ENCODE measurements at places on chromosomes 5 and 9.

GRCh38 chr9:137070201-137070905 is at the start of gene SAPCD2:
Gene SAPCD2, minus strand, starts transcription at chr9:137070557. Its CDS starts 97 bp downstream, at chr9:137070460.
- DNase-seq: peak; percentile 84

- DNase-seq: no peak
Observed at GRCh38 chr9:75918909-75919308, 28.4 kb downstream of the PCSK5 start.

GRCh38 chr5:131633830-131634229 is 1.2 kb downstream of the RAPGEF6 start:
- no peak for DNase-seq

- DNase-seq: no peak
Observed at GRCh38 chr9:85541876-85542275, 199.9 kb downstream of the AGTPBP1 start.

- DNase-seq: no peak
Observed at GRCh38 chr9:79559495-79560181, 12.1 kb upstream of the TLE4 start.

- DNase-seq: no peak
Observed at GRCh38 chr9:98867103-98867428, 59.6 kb downstream of the GALNT12 start.

DNA sequence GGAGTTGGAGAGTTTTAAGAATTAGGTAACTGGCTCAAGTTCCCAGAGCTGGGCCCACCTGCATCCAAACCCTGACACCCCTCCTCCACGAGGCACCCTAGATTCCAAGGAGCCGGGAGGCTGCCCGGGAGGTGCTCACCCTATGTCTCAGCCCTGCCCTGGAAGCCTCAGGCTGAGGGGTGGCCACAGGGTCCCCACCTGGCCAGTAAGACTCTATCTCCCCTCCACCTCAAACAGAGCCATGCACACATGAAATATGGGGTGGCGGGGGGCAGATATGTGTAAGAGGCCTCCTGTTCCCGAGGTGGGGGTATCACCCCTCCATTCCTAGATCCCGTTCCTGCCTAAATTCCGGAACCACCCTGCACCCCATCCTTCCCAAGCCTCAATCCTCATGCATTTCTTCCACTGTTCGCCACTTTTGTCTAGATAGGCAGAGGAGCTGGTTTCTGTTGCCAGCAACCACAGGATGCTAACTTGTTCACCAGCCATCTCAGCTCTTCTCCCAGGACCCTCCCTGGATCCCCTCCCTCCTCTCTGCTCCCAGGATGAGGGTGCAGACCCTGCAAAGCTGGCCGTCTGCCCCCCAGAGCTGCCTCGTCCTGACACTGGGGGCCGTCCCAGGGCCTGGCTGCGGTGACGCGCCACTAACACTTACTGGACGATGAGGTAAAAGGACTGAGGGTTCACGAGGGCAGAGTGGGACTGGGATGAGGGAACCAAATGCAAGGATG is 44.1 kb downstream of the COL23A1 start:
- no peak for DNase-seq

DNA sequence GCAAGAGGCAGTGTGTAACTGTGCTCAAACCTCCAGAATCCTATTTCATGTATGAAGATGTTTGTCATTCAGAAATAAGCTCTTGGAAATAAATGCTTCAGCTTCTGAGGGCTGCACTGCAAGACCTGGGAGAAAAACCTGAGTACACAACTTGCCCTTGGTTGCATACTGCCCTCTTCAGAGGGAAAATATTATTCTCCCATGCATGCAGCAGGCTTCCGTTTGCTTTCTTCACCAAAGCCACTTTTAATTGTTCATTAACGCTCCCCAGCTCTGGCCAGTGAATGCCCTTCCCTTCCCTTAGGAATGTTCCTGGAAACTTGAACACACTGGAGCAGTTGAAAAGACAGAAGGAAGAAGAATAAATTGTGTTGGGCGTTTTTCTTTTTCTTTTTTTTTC is 2.5 kb upstream of the WHRN start:
- no peak for DNase-seq

DNA sequence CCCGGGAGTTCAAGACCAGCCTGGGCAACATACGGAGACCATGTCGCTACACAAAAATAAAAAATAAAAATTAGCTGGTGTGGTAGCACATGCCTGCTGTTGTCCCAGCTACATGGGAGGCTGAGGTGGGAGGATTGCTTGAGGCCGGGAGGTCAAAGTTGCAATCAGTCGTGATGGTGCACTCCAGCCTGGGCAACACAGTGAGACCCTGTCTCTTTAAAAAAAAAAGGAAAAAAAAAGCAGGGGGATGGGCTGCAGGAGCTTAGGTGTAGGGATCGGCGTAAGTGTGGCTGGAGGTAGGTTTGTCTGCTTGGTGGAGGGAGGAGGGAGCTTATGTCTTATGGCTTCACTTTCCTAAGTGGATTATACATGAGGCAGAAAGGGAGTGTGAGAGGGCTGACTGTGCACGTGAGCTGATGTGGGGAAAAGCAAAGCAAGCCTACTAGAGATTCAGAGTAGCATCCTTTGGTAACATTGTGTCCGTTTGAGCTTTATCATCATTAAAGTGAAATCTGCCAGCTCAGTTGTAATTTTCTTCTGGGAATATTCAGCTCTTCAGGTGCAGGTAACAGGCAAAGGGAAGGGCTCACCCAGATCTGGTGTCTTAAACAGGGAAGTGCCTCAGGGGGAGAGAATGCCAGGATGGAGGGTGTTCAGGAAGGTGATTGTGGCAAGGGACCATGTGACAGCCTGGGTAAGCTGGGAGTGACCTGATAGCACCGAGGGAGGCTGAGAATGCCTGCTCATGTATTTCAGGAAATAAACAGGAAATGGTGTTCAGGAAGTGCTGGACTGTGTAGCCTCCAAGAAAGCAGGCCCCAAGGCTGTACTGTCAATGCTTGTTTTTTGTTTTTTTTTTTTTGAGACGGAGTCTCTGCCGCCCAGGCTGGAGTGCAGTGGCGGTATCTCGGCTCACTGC is 17.6 kb upstream of the SETX start:
- DNase-seq: no peak

GRCh38 chr5:33933723-33934169 is 2.4 kb upstream of the RXFP3 start:
- DNase-seq: no peak

Measured in naive thymus-derived CD4-positive, alpha-beta T cell (primary cell).